CD4-positive, alpha-beta T cell treated with Interleukin-17A for 1 hour (primary cell): ENCODE measurements at places on chromosomes 1 and 21.

GRCh38 chr1:213374369-213374768 is 323.3 kb downstream of the RPS6KC1 start:
- DNase-seq, result peak; percentile 35

DNA sequence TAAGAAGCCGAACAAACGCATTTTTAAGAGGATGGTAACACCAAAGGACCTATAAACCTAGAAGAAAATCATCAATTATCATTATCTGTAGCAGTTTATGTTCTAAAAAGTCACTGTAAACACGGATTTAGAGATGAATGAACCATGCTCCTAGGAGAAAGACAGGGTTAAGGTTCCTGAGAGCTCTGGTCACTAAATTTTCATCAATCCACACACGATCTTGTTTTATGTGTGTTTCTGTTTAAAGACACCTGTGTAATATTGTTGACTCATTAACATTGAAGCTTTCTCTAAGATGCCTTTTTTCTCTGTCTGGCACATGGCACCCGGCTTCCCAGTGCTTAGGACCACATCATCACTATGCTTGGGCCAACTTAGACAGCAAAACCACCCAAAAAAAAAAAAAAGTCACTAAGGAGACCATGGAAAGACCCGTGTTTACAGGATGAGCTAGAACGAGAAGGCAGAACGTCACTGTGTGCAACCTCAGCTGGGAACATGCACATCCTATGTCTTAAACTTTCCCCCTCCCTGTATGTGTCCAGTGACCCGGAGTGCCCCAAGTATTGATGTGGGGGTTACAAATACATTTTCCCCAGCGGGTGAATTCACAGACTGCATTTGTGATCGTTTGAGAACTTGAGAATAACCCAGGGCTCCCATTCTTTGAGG is 55.8 kb upstream of the PDE9A start:
- DNase-seq, result no peak

GRCh38 chr1:211352985-211353515 is 26.4 kb downstream of the TRAF5 start:
- peak; percentile 65 for DNase-seq

GRCh38 chr1:47510282-47510811 is 72.5 kb downstream of the FOXD2 start:
- DNase-seq, result no peak

GRCh38 chr21:38945545-38946245 is 140.0 kb downstream of the ETS2 start:
- DNase-seq, result no peak

- DNase-seq, result no peak
These were observed 78.9 kb downstream of the DSCAM start for GRCh38 chr21:40768056-40768455.

DNA sequence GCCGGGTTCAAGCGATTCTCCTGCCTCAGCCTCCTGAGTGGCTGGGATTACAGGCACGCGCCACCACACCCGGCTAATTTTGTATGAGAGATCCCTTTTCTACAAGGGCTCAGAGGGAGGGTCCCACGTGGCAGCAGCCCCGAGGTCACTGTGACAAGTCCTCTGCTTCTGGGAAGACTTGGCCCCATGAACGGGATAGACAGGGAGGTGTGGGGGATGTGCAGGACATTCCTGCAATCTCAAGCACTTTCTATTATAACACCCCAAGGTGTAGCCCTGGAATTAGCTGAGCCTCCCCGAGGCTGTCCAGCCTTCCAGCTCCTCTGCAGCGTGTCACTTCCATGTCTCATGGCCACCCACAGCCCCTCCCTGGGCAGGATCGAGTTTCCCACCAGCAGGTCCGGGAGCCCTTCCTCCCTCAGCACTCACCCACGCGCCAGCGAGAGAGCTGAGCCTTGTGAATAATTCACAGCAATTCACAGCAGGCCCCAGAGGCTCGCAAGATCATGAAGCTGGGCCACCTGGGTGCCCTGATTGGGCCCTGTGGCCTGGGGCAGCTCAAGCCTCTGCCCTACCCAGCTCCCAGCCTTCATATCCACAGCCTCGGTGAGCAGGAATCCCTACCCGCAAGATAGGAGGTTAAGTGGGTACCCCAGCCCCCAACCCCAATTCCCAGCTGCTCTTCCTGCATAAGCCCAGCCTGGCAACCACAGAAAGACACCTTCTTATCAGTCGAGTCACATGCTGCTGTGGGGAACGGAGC is 22.8 kb upstream of the RNU1-4 start:
- DNase-seq, result no peak
